Thymus (tissue), 14 donors: ENCODE measurements at places on chromosomes 5 and 9.

- no peak for DNase-seq
Measured at GRCh38 chr5:173574983-173575382, 41.5 kb downstream of the BOD1 start.

- no peak for DNase-seq
Measured at GRCh38 chr9:13841746-13842462, 472.0 kb downstream of the NFIB start.

DNA sequence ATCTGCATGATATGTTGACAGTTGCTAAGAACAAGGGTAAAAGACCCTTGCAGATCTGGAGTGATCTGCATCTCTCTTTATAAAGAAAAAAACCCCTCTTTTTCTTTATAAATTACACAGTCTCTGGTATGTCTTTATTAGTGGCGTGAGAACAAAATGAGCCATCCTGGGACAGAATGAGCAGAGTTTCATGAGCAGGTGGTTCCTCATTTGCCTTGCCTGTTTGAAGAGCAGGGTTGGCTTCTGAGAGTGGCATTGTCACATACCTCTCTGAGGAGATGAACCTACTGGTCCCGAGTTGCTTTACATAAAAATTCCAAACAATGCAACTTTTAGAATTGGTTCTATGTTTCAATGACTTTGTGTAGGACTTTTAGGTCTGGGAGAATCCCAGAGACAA is 94.3 kb downstream of the INSYN2B start:
- no peak for DNase-seq

DNA sequence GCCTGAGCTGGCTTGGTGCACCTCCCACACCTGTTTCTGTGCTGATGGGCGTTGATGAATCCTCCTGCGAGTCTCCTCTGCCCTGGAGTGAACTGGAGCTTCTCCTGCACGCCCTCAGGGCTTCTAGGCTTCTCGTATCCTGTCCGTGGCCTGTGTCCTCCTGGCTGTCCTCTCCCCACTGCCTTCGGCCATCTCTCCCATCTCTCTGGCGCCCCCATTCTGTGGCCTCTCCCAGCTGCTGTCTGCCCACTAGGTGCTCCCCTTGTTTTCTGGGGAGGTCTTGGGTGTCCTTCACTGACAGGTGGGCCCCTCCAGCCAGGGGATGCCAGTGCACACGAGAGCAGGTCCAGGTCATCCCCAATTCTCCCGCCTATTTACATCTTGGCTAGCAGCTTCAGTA is 28.8 kb downstream of the AHRR start:
- no peak for DNase-seq

DNA sequence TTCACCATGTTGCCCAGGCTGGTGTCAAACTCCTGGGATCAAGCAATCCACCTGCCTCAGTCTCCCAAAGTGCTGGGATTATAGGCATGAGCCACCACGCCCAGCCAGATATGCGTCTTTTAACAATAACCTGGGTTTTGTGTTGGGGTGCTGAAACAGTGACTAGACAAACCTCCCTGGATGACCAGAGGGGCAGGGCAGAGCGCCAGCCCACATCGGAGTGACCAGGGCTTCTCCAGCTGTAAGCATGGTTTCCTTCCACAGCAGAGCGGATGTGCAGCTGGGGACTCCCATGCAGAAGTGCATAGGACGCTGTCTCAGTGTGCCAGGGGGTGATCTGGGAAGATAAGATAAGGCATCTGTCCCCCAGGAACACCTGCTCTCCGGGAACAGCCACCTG is 244.9 kb downstream of the IRX2 start:
- no peak for DNase-seq

DNA sequence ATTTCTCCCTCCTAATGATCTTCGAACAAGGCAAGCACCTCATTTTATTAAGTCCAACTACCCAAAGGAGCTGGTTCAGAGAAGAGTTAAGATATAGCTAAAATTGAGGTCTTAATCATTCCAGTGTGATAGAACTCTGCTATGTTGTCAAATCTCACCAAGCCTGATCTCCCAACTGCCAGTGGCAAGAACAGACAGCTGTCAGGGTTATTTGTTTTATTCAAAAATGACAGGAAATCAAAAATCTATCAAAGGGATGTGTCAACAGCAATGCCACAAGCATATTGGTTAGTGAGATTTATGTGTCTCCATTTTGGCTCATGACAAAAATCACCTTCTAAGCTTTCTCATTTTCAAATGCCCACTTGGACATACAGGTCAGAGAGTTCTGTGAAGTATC is 74.5 kb downstream of the PRELID2 start:
- DNase-seq, result no peak

GRCh38 chr5:6059137-6059800 is 319.1 kb downstream of the MED10 start:
- DNase-seq, result no peak

GRCh38 chr5:55829956-55830355 is 21.2 kb upstream of the IL31RA start:
- no peak for DNase-seq

DNA sequence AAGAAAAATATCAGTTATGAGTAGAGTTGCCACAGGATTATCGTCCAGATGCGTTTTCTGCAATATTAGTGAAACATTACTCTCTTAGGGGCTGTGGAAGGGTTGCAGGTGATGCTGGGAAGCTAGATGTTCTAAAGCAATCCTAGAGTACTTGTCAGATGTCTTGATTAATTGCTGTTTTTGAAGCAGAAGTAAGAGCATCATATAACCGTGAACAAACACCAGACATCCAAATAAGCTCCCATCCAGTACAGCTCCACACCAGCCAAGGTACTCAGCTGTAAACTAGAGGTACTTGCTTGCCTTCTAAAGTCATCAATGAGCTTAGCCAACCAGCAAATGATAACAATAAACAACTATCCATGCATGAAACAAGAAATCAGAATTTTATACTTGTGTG is 131.1 kb downstream of the ST8SIA4 start:
- no peak for DNase-seq

DNA sequence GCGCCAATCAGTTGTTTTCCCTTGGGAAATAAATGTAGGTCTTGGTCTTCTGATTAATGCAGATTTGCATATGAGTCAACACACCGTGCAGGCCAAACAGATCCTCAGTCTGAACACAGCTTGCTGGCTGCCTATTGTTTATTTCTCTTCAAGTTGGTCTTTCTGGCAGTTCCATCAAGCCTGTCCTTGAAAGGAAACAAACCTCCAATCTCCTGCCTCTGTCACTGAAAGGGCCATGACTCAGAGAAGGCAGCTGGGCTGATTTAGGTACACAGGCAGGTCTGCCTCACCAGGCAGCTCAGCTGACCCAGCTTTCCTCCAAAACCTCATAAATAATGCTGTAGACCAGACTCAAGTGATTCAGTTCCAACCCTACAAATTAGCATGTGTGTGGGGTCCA is 175.9 kb downstream of the MAN2A1 start:
- DNase-seq, result no peak

DNA sequence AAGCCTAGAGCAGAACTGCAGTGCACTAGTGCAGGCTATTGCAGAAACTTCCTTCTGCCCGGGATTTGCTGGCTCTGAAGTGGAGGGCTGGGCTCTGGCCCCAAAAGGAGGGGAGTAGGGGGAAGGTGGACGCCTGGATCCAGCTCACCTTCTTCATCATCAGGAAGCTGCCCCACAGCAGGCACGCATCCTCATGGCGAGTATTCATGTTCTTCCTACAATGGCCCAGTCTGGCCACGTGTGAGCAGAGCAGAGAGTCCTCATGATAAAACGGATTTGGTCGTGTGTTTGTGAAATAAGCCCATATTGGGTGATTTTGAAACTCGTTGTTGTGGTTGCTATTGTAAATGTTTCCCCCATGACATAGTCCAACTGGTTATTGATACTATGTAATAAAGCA is 8.2 kb upstream of the GLIPR2 start:
- DNase-seq, result no peak

DNA sequence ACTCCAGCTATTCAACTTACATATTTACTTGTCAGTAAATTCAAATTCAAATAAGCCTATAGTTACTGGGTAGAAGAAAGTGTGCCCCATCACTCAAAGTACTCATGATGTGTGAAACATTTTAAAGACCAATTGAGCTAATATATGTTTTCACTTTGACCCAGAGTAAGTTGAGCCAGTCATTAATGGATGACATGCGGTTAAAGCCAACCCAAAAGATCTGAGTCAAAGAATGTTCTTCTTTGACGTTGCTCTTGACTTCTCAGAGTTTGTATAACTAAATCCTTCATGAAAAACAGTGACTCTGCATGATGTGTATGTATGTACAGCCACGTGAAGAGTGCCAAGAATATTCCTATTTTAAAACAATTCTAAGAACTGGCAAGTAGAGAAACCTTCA is 237.4 kb downstream of the NR2F1-AS1 start:
- DNase-seq, result no peak

DNA sequence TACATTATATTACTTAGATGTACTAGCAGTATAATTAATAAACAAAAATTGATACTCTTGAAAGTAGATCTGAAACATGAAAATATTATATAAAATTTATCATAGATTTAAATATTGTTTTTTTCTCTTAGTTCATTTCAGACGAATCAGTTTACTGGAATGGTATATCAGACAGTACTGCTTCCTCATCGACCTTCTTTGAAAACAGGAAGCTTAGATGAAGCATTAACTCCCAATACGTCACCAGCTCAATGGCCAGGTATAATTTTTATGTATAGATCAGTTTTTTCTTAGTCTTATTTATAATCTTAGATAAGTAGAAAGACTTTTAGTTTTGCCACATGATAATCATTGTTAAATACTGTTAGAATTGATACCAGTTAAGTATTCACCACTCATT is 106.3 kb downstream of the DMXL1 start:
- no peak for DNase-seq

DNA sequence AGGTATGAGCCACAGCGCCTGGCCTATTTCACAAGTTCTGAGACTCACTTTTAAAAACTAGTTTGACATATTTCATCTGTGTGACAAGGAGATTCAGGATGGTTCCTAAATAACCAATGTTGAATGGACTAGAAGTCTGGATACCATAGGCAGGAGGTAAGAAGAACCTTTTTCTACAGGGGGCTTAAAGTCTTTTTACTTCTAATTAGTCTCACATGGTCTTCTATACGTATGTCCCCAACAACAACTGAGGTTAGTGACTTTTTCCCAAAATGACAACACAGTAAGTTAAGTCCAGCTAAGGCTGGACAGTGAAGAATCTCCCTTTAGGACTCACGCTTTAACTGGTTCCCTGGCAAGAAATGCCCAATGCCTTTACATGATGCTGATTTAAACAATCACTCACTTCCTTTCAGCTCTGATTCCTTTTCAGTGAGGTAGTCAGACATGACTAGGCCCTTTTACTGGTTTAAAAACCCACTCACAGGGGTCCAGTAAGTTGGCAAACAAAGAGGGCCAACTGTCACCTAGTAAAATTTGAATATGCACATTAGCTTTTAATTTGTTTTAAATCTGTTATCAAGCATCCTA is 12.1 kb upstream of the HAUS6 start:
- DNase-seq, result no peak
